ENCODE measurements at places on chromosomes 5 and 9.

- no peak for DNase-seq
Measured at GRCh38 chr5:75042522-75042921, 9.8 kb downstream of the GCNT4 start.

- DNase-seq = no peak
Measured at GRCh38 chr9:127509261-127509954, 58.1 kb downstream of the LRSAM1 start.

- DNase-seq = no peak
Measured at GRCh38 chr5:78588507-78588906, 60.1 kb downstream of the LHFPL2 start.

DNA sequence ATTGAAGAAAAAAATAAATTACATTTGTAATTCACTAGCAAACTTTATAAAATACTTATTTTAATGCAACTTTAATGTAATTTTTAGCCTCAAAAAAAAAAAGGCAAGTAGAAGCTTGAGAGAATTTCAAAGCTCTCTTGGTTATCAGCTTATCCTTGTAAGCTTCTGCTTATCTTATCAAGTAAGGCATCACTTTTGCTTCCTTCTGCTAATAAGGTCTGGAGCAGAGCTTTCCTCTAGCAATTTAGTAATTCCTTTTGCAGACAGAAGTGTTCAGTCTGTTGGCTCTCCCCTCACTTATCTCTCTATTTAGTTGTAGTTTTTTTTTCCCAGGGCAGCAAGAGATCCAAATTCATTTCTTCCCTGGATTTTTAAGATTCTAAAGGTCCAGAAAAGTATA lies 525.0 kb downstream of the ISL1 start:
- no peak for DNase-seq

- no peak for DNase-seq
Measured at GRCh38 chr9:112341730-112342129, 8.3 kb upstream of the PTBP3 start.

DNA sequence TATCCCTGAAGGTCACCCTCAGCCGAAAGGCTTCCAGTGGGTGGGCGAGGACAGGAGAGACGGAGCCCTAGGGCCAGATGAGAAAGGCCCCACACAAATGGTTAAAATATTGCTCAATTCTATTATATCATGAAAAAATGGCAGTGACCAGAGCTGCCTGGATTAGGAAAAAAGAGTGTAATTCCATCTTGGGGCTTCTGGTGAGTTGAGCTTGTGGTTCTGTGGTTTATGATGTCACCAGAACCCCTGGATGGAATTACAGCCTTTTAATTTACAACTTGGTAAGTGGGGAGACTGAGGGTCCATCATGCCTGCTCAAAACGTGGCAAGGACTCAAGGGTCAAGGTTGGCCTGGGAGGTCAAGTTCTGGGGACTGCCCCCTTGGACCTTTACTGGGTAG lies 55.5 kb upstream of the STC2 start:
- no peak for DNase-seq

- DNase-seq = no peak
Measured at GRCh38 chr5:35963381-35963843, 25.0 kb upstream of the CAPSL start.

DNA sequence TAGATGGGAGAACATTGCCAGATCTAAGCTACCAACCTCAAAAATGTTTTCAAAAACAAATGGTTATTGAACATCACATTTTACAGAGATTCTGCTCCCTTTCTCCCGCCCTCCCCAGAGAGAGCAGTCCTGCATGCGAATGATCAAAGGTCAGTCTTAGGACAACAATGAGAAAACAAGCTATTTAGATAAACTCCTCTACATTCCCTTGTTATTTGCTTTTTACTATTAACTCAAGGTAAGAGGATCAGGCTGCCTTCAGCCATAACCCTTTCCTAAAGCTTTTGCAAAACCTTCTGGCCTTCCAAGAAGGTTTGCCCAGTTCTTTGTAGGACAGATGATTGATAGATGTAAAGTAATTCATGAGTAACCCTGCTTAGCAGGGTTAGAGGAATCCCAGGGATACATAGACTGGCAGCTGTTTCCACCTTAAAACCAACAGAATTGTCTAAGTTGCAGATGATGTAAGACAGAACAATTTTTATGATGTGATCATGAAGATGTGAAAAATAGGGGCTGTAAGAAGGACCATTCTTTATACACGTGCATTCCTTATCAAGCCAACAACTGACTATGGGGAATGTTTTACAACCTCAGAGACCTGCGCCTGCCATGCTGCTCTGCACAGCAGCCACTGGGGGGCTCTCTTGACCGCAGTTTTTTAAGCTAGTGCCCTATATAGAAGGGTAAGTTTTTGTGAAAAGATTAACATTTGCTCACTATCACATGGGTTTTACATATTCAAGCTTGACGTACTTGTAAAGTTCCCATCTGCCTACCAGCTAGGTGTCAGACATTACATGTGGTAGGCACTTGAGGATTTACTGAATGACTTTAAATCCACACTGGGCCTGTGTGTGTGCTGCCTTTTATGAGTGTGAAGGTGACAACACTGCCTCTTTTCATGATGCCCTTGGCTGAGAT lies 2.3 kb upstream of the ZNF782 start:
- DNase-seq = peak; percentile 45

DNA sequence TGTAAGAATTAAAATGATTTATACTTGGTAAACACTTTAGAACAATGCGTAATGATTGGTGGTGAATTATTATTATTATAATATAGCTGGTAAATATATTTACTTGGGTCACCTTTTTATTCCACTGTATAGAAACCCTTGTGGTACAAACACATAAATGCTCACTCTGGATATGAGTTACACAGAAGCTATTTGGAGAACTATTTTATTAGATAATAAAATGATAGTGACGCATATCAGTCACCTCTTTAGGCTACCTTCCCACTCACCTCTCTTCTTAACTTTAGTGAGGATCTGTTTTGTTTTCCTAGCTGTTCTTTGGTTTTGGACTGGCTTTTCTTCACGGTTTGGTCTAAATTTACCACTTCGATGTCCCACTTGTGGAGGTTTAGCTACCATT lies 537.8 kb upstream of the DAP start:
- DNase-seq = no peak

DNA sequence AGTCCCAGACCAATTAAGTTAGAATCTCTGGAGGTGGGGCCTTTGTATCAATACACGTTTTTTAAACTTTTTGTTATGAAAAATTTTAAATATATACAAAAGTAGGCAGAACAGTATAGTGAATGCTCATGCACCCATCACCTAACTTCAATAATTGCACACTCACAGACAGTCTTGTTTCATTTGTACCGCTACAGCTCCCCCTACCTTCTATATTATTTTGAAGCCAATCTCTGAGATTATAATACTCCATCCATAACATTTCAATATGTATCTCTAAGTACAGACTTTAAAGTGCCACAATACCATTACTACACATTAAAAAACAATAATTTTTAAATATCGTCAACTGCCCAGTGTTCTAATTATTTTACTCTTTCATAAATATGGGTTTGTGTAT lies 32.9 kb downstream of the ISL1 start:
- no peak for DNase-seq

DNA sequence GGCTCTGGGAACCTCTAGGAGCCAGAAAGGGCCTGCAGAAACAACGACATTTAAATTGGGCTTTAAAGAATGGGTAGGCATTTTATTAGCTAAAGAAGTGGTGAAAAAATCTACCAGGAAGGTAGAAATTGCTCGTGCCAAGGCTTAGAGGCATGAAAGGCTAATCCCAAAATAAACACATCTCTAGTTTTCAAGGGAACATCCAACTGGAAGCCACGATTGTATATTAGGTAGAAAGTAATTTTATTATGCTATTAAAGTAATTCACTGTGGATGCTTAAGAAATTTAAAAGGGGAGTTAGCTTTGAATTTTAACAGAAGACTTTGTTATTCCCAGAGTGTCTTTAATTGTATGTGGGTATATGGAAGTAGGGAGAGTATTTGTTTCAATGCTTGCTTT lies 17.5 kb upstream of the CNTLN start:
- DNase-seq = no peak

DNA sequence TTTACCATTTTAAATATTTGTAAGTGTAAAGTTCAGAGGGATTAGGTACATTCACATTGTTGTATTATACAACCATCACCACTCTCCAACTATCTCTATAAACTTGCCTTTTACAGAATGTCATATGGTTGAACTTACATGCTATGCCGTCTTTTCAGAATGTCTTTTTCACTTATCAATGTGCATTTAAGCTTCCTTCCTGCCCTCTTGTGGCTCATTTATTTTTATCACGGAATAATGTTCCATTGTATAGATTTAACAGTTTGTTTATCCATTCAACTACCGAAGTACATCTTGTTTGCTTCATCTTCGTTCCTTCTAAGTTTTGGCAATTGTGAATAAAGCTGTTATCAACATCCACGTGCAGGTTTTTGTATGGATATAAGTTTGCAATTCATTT lies 133.3 kb upstream of the C6 start:
- DNase-seq = no peak

- no peak for DNase-seq
Measured at GRCh38 chr9:78286125-78286524, 10.8 kb upstream of the PSAT1 start.

DNA sequence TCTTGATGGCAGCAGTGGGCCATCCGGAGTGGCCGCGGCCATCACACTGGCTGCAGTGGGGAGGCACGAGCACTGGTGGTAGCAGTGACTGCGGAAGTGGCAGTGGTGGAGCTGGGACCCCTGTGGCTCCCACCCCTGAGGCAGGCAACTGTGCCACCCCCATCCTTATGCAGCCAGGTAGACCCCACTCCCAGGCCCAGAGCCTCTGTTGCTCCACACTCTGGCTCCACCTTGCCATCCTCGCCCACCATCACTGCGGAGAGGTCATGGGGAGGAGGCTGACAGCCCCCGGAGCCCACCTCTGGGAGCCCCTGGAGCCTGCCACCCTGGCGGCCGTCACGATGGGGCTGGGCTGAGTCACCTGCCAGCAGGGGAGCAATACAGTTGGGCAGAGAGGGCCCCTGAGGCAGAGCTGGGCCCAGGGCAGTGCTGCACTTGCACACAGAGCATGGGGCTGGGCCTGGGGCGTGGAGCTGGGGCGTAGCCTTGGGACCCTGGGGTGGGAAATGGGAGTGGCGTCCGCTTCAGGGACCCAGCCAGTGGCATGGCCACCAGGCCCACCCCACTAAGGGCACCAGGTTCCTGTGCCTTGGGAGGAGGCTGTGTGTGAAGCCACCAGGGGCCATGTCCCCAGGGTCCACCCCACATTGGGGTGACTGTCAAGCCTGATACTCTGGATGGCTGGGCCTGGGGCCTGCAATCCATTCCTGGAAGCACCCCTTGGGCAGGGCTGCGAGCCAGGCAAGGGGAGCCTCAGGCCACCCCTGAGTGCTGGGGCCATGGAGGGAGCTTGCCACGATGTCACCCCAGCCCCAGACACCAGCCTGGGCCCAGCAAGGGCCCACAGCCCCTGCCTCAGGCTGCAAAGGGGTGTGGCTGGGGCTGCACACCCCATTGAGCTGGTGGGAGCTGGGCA lies 7.7 kb downstream of the AMBP start:
- no peak for DNase-seq

DNA sequence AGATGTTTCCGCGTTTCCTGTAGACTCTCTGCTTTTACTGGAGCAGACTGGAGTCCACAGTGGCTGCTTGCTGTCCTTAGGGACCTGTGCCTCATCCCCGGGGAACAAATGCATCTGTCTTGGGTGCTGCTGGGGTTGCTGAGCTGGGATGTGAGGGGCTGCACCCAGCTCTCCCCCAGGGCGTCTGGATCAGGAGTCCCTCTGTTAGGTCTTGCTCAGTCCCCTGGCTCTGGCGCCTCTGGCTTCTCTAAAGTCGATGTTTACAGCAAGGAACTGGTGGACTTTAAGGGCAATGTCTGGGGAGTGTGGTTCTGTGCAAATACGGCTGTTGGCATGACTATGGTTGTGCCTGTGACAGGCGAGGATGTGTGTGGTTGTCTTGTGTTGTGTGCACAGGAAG lies 91.4 kb downstream of the CACNA1B start:
- DNase-seq = peak; percentile 3

GRCh38 chr5:174553556-174553955 lies 170.8 kb upstream of the MSX2 start:
- DNase-seq = no peak

- no peak for DNase-seq
Measured at GRCh38 chr9:8706531-8706930, 907.0 kb upstream of the DMAC1 start.

DNA sequence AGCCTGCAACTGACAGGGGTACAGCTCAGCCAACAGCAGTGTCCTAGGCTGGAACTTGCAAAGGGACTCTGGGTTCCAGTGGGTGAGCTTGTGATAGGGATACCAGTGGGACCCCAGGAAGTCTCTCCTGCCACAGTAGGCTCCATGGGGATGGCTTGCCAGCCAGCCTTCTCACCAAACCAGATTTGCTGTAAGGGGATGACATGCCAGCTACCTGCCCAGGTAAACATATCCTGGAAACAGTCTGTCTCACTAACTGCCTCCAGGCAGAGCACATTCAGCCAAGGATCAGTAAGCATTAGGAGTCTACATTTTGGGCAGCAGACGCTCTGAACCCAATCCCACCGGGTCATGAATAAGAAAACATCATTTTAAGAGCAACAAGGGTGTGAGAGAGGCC lies 49.9 kb downstream of the SIL1 start:
- no peak for DNase-seq

DNA sequence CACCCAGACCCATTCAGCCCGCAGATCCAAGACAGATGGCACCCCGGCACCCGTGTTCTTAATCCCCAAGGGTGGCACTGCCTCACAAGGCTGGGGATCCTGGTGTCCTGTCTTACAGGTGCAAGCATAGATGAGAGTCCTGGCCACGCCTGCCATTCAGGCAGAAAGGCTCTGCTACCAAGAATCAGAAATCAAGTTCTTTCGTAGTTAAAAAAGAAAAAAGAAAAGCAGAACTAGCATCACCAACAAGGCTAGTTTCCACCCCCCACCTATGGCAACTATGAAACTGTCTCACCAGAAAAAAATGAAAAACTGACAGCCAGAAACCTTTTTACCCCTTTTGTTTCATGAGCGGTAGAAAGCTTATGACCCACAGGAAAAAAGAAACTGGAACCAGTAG lies 170.4 kb downstream of the SYK start:
- DNase-seq = no peak

DNA sequence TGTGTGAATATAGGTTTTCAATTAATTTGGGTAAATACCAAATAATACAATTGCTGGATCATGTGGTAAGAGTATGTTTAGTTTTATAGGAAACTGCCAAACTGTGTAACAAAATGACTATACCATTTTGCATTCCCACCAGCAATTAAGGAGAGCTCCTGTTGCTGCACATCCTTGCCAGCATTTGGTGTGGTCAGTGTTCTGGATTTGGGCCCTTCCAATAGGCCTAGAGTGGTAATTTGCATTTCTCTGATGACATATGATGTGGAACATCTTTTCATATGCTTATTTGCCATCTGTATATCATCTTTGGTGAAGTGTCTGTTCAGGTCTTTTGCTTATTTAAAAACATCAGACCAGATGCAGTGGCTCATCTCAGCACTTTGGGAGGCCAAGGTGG lies 11.6 kb upstream of the RFK start:
- DNase-seq = no peak

GRCh38 chr5:131976414-131977211 lies 31.1 kb upstream of the MEIKIN start:
- no peak for DNase-seq

- DNase-seq = peak; percentile 80
Measured at GRCh38 chr9:132507670-132508469, 74.5 kb upstream of the BARHL1 start.

- no peak for DNase-seq
Measured at GRCh38 chr9:115635680-115636383, 517.8 kb upstream of the PAPPA start.

- DNase-seq = no peak
Measured at GRCh38 chr9:10858817-10859216, 246.0 kb upstream of the PTPRD start.

- DNase-seq = no peak
Measured at GRCh38 chr5:143068712-143069111, 298.5 kb downstream of the ARHGAP26 start.

Data from mesothelial cell of epicardium (in vitro differentiated cells).